Fibroblast of pulmonary artery (primary cell): ENCODE measurements at places on chromosomes 4 and X.

- peak; percentile 3 for DNase-seq
Observed at GRCh38 chr4:183503497-183504063, 1.3 kb upstream of the ING2 start.

DNA sequence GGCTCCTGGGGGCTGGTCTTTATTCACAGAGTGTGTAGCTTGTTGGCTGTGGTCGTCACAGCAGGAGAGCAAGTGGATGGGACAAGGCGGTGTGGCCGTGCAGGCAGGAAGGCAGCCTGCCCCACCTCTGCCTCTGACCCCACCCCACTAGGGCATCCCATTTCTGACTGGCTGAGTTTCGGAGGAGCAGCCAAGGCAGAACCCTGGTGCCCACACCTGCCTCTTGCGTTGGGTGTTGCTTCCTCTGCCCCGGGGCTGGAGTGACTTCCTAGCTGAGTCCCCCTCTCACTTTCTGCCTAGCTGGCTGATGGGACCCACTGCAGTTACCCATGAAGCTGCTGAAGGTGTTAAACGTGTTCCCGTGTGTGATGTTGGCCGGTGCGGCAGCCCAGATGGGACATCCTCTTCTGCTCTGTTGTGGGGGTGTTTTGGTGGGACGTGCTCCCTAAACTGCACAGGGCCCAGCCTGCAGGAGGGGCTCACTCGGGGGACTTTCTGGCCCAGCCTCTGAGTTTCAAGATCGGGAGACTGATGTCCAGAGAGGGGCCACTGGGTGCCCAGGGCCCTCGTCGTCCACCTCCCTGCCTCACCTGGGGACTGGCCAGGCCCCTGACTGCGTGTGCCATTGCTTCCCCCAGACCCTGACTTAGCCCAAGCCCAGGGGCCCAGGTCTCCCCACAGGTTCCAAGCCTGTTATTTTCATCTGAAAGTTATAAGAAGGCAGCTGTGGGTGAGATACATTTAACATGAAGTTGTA, 101.5 kb downstream of the PSAPL1 start:
- DNase-seq = no peak

DNA sequence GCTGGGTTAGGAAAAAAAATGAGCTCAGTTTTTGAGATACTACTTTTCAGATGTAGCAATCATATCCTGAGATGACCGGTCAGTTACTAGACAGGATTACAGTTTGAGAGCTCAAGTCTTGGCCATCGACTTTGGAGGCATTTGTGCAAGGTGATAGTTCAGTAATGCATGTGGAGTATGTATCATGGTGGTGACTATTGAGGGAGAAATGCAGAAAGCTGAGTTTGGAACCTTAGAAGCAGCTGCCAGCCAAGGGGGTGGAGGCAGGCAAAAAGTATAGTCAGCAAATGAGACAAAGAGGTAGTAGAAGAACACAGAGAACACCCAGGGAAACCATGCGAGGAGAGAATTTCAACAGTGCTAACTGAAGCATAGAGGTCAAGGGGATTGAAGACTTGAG, 48.7 kb upstream of the SLC4A4 start:
- no peak for DNase-seq

GRCh38 chr4:42767669-42768068, 110.8 kb upstream of the ATP8A1 start:
- DNase-seq = no peak

GRCh38 chrX:74104356-74105015, 199.5 kb upstream of the ZCCHC13 start:
- no peak for DNase-seq

DNA sequence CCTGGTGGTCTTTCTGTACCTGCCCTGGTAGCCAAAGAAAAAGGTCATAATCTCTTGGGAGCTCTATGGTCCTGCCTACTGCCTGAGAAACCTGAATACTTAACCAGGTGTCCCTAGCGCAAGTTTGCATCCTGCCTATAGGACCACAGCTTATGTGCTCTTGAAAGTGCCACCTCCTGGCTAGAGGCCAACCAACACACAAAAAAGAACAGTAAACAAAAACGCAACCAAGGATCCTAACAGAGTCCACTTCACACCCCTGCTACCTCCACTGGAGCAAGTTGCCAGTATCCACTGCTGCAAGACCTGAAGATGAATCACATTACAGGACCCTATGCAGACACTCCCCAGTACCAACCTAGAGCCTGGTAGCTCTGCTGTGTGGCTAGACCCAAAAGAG, 103.2 kb upstream of the PABPC5 start:
- no peak for DNase-seq

DNA sequence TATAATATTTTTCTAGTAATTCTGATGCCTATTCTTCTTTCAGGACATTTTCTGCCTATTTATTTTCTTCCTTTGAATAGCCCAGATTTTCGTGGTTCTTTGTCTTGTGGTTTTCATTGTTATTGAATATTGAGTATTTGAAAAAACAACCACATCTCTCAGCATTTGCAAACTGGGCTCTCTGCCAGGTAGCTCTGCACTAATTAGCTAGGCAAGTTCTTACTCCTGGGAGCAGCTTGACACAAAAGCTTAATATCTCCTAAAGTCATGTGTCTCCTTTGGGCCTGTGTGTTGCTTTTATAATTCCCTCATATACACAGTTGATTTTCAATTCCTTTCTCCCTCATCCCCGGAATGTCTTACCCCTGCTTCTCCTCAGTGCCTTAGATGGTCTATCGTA, 413.5 kb upstream of the GRIA3 start:
- no peak for DNase-seq

DNA sequence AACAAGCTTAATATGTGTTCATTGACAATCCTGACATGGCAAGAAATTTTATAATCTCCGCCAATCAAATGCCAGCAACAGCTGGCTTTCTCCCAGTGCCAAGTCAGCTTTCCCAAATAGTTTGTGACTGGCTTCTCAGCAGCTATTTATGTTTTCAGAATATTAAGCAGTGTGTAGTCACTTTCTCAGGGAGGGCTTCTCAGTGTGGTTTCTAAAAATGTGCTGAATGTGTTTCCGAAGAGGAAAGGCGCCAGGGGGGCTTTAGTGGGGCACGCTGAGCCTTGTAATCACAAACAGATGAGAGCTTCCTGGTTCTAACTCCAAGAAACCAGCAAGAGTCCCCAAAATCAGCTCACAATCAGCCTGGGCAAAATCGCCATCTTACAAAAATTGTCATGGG, 258.7 kb upstream of the CPEB2 start:
- DNase-seq = no peak

DNA sequence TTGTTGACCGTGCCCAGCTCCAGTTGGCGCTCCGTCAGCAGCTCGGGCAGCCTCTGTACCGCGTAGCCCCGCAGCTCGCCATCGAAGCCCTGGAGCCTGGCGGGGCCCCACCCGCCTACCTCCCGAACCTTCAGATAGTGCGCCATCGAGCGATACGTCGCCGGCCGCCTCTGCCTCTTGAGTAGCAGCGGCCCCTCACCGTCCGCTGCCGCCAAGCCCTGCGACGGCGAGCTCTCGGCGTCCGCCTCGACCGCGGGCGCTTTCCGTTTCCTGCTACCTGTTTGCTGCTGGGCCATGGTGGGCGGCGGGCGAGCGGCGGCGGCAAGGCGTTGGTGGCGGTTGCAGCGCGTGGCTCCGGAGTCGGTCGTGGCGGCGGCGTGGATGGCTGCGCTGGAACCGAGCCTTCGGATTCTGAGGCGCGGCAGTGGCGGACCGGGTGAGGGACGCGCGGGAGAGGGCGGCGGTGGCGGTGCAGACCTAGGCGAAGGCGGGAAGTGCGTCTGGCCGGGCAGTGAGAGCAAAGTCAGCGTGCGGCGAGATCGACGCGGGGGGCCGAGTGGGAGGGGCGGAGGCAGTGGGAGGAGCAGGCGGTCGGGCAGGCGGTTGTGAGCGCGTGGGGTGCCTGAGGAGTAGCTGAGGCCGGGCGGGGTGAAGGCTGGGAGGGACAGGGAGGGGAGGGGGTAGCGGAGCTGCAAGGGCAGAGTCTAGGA, at the start of gene DCAF12L1:
Gene DCAF12L1, minus strand, starts transcription at position 502 of the 710 bp plus-strand sequence. Its CDS starts 206 bp downstream, at position 296.
- no peak for DNase-seq

GRCh38 chr4:78763763-78764387, 12.3 kb upstream of the BMP2K start:
- DNase-seq = no peak

- peak; percentile 61 for DNase-seq
Observed at GRCh38 chrX:107562482-107562881, 65.8 kb upstream of the PRPS1 start.

GRCh38 chr4:114807357-114807756, 208.8 kb downstream of the UGT8 start:
- no peak for DNase-seq

GRCh38 chr4:7712021-7712671, 227.5 kb downstream of the AFAP1 start:
- DNase-seq = no peak
